T-helper 1 cell (primary cell): ENCODE measurements at places on chromosomes 7 and 10.

DNA sequence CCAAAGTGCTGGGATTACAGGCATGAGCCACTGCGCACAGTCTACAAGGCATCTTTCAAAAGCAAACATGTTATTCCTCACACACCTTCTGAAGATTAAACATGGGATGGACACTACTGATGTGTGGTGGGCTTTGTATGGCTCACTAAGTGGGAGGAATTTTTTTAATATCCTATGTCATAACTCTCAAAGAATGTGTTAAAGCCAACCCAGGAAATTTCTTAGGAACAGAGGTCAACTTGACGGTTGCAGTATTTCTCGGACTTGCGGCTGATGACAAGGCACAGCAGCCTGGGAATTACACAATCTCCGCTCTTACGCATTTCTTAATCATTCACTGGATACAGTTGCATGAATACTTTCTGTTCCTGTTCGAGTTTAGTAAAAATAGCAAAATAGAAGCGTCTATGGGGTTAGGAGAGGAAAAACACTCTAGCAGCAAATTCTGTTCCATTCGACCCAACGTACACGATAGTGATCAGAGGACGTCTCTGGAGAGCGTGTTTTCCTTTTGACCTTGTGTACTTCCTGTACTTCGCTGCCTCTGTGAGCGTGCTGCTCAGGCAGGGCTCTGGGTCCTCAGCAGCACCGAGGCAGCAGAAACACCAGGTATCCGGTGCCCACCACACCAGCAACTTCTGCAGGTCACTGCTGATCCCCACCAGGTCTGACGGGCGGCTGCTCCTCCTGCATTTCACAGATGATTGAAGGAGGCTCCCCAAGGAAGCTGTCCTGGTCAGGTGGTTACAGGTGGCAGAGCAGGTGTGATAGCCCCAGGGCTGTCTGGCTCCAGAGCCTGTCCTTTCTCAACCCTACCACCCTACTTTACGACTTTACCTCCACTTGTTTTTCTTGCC, 26.4 kb upstream of the SRGN start:
- no peak for DNase-seq

- DNase-seq = no peak
Measured at GRCh38 chr7:7176406-7177043, 5.8 kb upstream of the C1GALT1 start.

GRCh38 chr10:31393844-31394243, 74.8 kb downstream of the ZEB1 start:
- no peak for DNase-seq

DNA sequence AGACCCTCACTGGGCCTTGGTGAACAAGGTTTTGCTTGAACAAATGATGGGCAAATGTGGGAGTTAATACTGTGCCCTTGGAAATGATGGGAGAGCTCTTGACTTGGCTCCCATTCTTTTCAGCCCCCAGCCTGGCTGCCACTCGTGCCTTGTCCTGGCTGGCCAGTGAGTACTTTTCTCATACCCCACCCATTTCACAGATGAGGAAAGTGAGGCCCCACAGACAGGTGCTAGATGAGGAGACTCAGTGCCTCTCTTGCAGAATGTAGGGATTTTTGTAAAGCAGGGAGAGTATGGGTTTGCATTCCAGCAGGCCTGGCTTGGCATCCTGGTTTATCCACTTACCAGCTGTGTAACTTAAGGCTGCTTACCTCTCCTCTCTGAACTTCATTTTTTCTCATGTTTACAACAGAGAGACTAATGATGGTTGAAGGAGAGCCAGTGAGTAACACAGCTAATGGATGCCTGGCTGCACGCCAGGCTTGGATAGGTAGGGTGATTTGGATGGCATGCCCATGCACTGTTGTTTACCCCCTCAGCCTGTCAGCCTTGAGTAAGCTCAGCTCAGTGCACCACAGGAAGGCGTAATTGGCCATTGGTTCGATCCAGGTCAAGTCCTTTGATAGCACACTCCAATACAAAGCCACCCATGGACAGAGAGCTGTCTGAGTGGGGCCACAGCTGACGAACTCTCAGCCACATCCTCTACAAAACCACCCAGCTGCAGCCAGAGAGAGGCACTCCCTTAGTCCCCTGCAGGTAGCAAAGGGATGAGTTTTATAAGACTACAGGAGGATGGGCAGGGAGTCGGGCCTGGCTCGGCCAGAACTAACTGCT, 436.8 kb downstream of the RPS24 start:
- DNase-seq = no peak

- no peak for DNase-seq
Measured at GRCh38 chr7:25091779-25092178, 33.3 kb downstream of the CYCS start.

DNA sequence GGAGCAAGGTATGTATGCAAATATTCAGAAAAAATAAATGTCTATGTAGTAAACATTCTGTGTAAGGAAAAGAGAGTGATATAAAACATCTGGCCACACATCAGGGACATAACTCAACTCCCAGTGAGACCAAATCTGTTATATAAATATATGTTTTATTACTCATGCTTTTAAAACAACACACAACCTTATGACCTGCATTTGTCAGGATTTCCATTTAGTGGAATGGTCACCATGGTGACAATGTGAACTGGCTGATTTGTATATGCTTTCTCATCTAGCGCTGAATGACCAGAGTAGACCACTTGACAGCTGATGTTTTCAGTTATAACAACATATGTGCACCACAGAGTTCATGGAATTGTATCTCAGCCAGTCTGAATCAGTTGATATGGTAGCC, 551.7 kb downstream of the HTR7 start:
- DNase-seq = no peak

GRCh38 chr7:154910125-154910524, 92.8 kb downstream of the PAXIP1 start:
- no peak for DNase-seq

DNA sequence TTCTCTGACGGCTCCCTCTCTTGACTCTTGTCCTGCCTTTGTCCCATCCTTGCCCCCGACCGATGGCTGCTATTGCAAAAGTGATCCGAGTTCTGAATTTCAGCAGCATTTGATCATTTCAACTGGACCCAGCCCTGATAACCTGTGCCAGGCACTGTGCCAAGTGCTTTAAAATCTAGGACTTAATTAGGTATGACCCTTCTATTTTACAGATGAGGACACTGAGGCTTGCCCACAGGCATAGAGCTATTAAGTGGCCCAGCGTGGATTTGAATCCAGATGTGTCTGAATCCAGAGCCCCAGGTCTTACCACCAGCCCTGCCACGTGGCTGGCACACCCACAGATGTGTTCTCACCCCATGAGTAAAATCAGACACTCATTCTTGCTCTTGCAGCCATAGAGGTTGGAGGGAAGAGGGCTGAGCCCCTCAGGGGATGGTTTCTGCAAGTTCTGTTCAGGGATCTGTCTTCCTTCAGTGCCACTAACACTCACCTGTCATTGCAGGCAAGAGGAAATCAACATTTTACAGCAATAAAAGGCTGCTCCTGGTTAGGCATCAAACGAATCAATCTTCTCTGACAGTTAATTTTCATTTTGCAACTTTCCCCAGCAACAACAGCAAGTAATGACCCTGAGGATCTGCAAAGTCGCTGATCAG, 101.2 kb downstream of the GRID1 start:
- DNase-seq = no peak

DNA sequence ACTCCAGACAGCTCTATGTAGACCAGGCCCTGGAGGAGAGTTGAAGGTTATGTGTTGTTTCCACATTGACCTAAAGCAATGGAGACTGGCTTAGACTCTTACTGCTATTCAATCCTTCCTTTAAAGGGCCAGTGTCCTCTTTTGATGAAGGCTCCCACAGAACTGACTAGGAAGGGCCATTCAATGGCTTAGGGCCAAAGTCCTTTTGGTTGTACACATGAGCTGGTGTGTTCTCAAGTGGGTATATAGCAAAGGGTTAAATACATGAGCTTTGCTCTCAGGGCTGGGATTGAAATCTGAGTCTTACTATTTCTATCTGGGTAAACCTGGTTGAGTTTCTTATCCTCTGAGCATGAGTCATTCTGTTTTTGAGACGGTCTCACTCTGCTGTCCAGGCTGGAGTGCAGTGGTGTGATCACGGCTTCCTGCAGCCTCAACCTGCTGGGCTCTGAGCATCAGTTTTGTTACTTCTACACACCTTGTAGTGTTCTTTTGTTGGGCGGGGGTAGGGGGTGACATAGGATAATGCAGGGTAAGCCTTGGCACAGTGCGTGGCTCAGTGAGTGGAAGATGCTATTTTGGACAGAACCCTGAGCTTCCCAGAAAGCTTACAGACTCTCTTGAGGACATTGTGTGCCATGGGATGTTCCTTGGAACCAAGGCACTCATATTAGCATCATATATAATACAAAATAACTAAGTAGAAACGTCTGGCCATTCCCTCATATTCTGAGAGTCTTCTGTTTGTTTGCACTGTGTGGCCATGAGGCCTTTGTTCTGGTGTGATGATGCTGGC, 90.1 kb downstream of the ABCC2 start:
- DNase-seq = no peak

DNA sequence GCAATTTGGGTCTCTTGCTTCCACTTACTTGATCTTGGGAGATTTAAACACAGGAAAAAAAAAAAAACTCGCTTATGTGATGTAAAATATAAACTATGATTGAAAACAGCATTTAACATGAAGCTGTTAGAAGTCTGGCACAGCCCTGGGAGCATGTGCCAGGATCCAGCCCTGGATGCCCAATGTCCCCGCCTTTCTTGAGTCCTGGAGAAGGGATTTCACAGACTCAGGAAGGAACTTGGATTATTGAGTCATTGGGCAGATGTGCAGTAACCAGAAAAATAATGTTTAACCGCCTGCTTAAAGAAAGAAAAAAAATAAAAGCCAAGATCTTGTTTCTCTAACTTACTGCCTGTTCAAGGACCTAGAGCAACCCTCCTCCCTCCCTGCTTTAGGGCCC, 3.7 kb upstream of the JCAD start:
- no peak for DNase-seq

DNA sequence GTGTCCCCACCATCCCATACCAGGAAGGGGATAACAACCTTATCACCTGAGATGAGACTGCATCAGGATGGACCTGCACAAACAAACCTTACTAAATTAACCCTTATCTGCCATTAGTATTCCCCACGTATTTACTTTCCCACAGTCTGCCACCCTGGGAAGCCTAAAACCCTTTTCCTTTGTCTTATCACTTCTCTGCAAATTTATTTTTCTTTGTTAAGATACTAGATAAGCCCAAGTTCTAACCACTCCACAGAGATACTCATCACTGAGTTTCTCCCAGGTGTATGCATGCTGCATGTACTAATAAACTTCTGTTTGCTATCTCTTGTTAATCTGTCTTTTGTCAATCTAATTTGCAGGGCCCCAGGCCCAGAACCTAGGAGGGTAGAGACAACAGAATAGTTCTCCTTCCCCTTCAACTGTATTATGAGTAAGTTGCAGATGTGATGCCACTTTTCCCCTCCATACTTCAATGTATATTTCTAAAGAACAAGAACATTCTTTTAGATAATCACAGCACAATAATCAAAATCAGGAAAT, 66.0 kb downstream of the ELMO1 start:
- DNase-seq = no peak

GRCh38 chr10:71274901-71275796, 43.9 kb upstream of the SLC29A3 start:
- no peak for DNase-seq

- DNase-seq = no peak
Measured at GRCh38 chr7:19020711-19021110, 96.7 kb downstream of the TWIST1 start.

DNA sequence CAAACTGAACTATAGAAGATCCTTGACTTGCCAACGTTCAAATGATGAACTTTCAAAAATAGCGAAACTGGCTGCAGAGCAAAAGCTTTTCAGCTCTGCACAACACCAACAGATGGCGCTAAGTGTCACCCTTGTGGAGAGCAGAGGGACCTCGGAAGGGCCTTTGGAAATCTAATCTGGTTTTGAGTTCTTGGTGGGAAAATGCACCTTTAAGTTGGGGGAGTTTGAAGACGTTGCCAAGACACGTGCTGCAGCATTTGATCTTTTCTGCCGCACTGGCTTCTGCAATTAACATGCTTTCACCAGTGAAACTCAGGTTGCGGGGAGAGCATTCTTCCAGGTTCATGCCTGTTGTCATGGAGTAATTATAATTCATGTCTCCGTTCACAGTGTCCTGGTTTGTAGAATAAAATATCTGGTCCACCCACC, 26.3 kb upstream of the WDR11 start:
- no peak for DNase-seq

DNA sequence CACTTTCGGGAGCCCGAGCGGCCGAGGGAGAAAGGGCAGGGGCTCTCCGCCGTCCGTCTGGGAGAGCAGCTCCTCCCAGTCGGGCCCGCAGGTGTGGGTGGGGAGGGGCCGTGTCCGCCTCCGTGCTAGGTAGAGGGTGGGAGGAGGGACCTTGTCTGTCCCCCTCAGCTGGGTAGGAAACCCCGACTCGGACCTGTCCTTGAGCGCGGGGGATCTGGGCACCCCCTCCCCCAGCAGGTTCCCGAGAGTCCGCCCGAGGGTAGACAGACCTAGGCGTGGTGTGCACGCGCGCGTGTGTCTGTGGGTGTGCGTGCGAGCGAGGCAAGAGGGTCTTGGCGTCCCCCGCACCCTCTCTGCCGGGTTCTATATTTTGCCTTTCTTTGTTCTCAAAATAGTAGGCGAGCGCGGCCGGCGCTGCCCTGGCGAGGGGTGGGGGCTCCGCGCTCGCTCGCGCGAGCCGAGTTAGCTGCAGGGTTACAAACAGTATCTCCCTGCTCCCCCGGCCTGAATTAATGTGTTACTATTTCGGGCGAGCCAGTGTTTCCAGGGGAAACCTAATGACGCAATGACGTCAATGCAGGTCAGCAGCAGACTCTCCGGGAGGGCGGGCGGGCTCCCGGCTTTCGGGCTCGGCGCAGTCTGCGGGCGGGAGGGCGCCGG, 73.9 kb upstream of the LEP start:
- no peak for DNase-seq

GRCh38 chr10:71269301-71270288, 49.5 kb upstream of the SLC29A3 start:
- no peak for DNase-seq

DNA sequence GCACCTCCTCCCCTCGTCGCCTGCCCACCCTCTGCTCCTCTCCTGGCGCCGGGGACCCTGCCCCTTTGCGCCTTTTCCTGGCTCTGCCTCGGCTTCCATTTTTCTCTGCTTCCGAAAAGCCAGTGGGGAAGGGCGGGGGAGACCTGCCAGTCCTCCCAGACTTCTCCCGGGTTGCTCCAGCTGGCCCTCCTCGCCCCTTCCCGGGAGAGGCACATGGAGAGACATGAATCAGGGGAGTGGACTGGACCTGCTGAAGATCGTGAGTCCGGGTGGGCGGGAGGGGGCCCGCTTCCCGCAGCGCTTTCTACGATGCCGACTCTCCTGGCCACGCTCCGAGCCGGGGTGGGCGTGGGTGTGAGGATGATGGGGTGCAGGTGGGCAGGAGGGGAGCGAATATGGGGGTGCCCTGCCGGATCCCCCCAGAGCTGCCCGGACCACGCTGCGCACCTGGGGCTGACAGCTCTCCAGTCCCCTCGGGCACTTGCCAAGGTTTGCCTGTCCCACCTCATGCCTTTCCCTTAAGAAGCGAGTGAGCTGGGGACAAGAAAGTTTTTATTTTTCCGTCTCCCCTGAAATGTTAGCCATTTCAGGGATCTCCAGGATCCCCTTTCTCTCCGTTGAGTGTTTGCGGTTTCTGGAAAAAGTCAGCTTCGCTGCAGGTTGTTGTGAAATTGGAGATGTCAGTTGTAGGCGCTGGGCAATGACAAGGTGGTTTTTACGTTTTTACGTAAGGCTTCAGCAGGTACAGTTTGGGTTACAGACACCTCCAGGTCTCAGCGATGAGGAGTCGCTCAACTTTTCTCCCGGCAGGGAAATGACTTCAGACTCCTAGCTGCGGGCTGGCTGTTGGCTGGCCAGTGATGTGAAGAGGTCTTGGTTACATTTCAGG, 977 bp downstream of the CACNB2 start:
- no peak for DNase-seq

GRCh38 chr7:36742911-36743775, 18.8 kb upstream of the AOAH start:
- no peak for DNase-seq
